Stimulated activated CD4-positive, alpha-beta T cell treated with anti-CD3 and anti-CD28 coated beads, Interleukin-1b, Interleukin-23, amount 100 ng/mL, for 24 hours (primary cell): ENCODE measurements at places on chromosomes 16 and 17.

DNA sequence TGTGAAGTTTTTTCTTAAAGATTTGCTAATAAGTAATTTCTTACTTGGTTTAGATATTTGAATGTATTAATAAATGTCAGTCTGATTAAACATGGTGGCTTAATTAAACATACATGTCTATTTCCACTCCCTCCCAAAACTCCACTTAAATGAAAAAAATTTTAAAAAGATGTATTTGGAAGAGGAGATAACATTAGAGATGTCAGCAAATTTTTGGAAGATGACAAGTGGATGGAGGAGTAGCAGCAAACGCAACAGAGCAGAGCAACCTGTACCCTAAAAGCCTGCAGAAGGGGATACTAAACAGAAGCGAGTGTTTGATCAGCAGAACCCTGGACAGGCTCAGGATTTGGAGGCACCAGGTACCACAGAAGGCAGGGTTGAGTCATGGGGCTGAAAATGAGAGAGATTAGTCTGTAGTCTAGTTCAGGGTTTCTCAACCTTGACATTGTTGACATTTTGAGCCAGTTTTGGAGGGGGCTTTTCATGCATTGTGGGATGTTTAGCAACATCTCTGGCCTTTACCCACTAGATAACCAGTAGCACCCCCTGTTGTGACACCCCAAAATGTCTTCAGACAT, 17.8 kb downstream of the LUC7L3 start:
- DNase-seq, result no peak

- no peak for DNase-seq
These were observed 45.2 kb upstream of the STAC2 start for GRCh38 chr17:39270923-39271322.

DNA sequence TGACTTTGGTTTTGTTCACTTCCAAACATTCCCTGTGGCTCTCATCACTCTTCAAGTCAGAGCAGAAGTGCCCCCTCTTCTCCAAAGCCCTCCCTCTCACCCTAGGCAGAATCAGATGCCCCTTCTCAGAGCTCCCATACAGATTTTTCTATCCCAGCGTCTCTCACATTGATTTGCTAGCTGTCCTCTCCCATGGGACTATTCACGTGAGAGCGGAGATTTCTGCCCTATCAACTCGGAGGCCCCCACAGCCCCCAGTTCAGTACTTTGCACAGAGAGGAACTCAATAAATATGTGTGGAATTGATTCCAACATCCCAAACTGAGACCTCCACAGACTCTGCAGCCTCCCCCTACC, 182.6 kb downstream of the C16orf78 start:
- DNase-seq, result no peak

- DNase-seq, result no peak
These were observed 49.5 kb upstream of the MEAK7 start for GRCh38 chr16:84553873-84554399.

- DNase-seq, result peak; percentile 83
These were observed 9.3 kb downstream of the GIT1 start for GRCh38 chr17:29579866-29580771.

DNA sequence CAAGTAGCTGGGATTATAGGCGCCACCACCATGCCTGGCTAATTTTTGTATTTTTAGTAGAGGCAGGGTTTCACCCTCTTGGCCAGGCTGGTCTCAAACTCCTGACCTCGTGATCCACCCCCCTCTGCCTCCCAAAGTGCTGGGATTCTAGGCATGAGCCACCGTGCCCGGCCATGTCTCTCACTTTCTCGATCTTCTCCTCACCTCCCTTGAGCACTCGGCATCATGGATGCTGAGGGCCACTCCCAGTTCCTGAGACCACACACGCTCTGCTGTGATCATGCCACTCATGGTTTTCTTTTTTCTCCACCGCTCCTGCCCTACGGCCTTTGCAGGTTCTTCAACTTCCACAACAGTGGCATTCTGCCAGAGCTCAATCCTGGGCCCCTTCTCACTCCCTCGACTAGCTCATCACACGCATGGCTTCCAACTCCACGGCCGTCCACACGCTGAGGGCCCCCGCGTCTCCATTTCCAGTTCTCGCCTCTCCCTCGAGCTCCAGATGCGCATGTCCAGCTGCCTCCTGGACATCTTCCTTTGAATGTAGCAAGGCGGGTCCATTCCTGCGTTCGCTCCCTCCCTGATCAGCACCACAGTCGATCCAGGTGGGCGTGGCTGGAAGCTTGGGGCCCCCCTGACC, 5.5 kb upstream of the NCBP3 start:
- DNase-seq, result no peak

- DNase-seq, result no peak
These were observed 2.3 kb downstream of the MYH1 start for GRCh38 chr17:10516065-10516464.

DNA sequence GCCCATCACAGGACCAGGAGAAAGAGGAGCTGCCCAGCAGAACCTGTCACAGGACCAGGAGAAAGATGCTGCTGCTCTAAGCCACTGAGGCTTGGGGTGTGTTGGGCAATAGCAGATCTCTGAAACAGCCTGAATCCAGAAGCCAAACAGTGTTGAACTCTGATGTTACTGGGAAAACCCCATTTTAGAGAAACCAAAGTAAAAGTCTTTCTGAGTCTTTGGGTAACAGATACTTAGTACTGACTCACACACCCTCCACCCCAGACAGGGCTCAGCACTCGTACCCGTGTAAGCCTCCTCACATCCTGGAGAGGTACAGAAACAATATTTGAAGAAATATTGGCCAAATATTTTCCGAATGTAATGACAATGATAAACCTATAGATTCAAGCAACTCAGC, 82.8 kb upstream of the GNG13 start:
- DNase-seq, result no peak

GRCh38 chr16:81873843-81874752, 95.0 kb downstream of the PLCG2 start:
- DNase-seq, result no peak

GRCh38 chr17:38900978-38901656, 24.3 kb upstream of the LASP1NB start:
- DNase-seq, result no peak

DNA sequence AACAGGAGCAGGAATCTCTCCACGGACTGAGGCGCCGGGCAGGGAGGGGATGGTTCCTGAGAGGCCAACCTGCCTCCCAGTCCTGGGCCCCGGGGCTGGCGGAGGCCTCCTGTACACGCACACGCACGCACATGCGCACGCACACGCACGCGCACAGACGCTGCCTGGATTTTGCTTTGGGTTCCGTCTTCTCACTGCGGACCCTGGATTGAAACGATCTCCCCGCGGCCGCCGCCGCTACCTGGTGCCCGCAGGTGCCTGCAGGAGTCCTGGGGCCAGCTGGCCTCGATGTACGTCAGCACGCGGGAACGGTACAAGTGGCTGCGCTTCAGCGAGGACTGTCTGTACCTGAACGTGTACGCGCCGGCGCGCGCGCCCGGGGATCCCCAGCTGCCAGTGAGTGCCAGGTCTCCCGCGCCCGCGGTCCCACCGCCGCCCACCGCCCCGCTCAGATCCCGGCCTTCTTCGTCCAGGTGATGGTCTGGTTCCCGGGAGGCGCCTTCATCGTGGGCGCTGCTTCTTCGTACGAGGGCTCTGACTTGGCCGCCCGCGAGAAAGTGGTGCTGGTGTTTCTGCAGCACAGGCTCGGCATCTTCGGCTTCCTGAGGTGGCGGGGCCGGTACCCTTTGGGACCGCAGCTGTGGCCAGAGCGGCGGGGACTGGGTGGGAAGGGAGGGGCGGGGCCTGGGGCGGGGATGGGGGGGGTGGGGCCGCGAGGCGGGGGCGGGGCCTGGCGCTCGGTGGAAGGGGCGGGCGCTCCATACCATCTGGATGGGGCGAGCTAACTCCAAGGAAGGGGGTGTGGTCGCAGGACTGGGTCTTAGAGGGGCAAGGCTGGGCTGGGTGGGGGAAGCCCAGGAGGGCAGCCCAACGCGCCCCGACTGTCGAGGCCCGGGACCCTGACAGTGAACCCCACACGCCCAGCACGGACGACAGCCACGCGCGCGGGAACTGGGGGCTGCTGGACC, 12.3 kb downstream of the CES4A start:
- no peak for DNase-seq

DNA sequence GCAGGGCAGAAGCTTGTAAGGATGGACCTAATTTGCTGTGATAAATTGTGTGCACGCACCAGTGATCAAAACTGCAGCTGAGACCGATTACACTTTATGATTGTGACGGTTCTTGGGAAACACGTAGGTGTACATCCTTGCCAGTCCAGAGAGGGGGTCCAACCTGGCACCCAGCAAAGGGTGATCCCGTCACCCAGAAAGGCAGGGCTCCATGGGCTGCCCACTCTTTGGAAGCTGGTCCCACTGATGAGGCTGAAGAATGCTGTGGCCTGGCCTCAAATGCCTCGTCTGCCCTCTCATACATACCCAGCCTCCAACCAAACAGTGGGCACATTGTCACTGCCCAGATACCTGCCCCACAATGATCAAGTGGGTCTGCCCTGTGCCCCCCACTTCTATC, 132.0 kb downstream of the C16orf78 start:
- no peak for DNase-seq

GRCh38 chr16:3596101-3596861, 15.1 kb downstream of the SLX4 start:
- no peak for DNase-seq

DNA sequence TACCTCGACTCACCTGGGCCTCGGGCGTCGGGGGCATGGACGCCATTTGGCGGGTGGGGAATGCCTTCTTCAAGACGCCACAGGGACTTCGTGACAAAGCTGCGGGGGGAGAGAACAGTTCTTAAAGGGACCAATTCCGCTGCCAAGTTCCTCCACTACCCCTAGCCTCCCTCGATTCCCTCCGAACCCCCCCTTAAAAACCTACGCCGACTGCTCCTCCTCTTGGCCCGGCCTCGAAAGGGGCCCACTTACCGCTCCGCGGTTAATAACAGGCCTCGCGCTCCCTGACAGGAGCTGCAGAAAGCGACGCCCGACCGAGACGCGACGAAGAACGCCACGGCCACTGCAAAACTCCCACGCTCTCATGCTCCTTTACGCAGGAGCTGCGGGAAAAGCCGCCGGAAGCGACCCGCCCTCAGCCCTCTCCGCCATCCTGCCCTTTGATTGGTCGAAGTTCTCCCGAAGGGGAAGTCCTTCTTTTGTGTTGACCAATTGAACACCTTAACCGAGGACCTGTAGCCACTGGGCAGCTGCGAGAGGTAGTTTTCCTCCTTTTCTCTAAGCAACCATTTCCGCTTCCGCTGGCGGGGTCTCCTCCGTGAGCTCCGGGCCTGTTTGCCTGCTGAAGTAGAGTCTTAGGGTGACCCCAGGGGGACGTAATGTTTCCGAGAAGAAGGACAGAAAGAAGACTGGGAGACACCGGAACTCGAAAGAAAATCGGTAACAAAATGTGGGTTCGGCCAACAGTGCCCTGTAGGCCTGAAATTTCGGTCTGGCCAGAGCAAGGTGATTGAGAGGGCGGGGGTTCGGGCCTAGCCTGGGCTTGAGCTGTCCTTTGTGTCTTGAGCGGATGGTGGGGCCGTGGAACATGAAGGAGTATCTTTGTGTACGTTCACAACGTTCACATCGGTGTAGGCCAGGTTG, at the start of the genes NAA60 and ZNF597:
Gene NAA60, plus strand, starts transcription at position 573 of the 924 bp plus-strand sequence. CDS start 32,548 bp downstream, outside the sequence.
Gene ZNF597, minus strand, starts transcription at position 397 of the 924 bp plus-strand sequence. Its CDS starts 351 bp downstream, at position 46.
- DNase-seq, result peak; percentile 61

GRCh38 chr16:69544088-69544487, 21.7 kb upstream of the NFAT5 start:
- DNase-seq, result no peak

DNA sequence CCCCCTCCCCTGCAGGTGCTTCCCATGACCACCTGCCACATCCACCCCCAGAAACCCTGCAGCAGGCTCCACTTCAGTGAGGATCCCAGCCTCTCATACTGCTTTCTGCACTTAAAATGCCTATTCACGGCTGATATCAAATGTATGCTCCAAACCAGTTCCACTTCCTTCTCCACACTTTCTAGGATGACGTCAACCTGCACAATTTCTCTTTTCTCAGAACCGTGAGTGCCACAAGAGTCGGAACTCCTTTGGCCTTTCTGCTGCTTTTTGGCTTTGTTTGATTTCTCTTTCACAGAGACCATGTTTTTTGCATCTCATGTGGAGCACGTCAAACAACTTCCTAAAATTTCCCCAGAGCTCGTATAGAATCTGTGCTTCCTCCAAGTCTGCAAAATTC, 378.8 kb upstream of the TNRC6C start:
- DNase-seq, result no peak

- no peak for DNase-seq
These were observed 179.3 kb downstream of the TMEM132E start for GRCh38 chr17:34758718-34759117.

- no peak for DNase-seq
These were observed 24.4 kb downstream of the PRMT7 start for GRCh38 chr16:68335175-68335574.

DNA sequence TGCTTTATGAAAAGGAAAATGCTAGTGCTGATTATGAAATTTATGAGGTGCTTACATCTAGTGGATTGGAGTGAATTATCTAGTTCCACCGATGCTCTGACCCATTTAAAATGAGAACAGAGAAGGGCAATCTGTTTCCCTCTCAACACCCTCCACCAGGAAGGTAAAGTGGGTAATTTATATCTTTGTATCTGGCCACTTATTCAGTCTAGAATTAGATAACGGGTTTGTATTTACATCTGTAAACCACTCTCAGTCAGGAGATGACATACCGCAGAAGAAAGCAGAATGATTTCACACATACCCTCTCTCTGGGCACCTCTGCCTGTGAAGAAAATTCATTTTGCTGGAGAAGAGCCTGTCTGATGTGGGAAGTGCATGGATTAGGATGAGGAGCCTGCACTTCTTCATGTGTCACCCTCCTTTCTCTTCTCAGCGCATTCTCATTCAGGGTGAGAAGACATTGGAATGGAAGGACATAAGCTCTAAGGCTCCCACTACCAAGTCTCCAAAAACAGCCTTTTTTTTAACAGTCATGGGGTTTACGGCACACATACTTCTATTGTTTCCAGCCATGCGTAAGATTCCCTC, 646.7 kb upstream of the SALL1 start:
- DNase-seq, result no peak

- DNase-seq, result no peak
These were observed 4.6 kb downstream of the VEZF1 start for GRCh38 chr17:57983446-57983845.

GRCh38 chr16:20249211-20249610, 78.1 kb downstream of the GP2 start:
- DNase-seq, result no peak

DNA sequence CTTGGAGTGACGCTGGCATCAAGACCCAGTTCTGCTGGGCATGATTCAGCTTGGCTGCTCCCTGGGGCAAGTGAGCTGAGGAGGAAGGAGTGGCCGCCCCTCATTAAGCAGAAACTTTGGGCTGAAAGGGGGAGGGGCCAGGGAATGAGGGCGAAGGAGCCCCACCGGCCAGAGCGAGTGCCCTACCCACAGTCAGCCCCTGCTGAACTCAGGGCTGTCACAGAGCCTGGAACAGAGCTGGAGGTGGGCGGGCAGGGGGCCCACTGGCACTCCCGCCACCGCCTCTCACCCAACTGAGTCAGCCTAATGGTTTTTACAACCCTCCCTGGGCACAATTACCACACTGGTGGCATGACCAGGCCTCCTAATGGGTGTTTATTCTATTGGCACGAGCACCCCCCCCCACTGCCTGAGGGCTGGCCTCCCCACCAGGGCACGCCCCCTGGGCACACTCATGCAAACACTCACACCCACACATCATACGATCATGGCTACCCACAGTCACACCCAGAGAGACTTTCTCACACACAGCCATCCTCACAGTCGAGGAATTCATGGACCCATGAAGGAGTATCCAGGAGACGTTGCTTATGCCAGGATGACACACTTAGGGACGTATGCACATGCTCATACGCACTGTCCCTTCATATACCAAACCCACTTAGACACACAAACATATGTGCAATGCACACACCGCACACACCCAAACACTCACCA, 19.2 kb downstream of the UNC119 start:
- DNase-seq, result no peak

- no peak for DNase-seq
These were observed 155.1 kb downstream of the C16orf95 start for GRCh38 chr16:87161822-87162676.
